ENCODE measurements at places on chromosomes 12 and 14.

DNA sequence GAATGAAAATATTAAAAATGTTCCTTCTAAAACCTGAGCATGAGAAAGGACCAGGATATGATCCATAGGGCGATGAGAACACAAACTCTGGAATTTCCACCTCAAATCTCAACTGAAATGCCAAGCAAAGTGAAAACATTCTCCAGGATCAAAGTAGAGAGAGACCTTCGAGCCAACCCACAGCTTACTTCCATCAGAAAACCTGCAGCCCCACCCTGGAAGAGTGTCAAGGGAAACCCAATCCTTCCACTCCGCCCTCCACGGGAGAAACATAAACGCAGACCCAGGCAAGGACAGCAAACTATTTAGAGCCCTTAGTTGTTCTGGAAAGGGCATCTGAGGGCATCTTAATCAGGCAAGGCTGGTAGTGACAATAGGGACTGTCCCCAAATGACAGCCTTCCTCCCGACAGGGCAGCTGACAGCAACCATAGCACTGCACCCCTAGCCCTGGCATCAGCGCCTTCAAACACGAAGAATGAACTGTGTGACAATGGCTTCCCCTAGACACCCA is 21.8 kb downstream of the SLC15A4 start:
- no peak for DNase-seq

DNA sequence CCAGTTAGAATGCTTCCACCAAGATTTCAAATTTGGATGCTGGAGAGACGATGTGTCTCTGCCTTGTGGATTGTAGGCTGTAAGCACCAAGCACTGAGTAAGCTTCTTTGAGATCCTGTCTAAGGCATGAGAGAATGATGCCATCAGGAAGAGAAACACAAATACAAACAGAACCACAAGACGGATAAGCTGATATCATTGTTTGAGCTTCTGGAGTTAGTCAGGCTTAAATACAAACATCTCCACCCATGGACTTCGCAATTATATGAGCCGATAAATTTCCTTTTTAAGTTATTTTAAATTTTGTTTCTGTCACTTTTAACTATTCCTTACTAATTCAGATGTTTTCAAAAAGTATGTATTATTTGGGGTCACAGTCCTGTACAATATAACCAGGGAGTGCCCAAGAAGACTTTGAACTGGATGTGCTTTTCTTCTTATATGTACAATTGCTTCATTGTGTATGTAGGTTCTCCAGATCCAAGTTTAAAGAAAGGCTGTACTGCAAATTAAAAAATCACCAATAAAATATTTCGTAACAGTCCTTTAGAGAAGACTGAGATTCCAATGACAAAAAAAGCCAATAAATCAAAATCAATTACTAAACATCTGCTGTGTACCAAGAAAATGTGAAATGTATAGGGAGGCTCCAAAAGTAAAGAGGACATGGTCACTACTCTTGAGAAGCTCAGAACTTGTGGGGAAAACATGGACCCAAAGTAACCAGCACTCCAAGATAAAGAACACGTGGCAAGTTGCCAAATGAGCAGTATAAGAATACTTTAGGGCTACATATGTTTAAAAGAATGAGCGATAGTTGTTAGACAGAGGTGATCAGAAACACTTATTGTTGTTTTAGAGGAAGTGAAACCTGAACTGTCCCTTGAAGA is 274.1 kb downstream of the ADAMTS20 start:
- DNase-seq: no peak

DNA sequence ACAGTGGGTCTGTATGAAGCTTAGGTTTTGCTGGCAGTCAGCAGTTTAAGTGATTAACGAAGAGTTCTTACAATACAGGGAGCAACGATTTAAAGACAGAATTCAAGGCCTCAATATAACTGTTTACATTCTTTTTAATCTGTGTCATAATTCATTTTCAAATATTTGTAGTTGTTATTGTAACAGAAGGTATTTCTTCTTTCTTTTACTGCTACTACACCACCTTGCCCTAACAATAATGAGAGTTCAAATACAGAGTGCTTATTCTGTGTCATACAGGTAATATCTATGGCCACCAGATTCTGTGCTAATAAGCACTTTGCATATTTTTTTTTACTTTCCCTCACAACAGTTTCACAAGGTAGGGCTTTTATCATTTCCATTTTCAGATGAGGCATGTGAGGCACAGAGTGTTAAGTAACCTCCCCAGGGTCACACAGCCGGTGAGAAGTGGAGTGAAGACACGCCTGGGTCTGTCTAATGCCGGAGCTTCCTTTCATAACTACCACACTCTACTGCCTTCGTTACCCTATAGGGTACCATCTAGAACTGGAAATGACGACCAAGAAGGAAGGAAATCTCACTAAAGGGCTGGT is 81.9 kb downstream of the PELI2 start:
- no peak for DNase-seq

GRCh38 chr12:108565976-108566375 is 3.6 kb downstream of the ISCU start:
- peak; percentile 64 for DNase-seq

DNA sequence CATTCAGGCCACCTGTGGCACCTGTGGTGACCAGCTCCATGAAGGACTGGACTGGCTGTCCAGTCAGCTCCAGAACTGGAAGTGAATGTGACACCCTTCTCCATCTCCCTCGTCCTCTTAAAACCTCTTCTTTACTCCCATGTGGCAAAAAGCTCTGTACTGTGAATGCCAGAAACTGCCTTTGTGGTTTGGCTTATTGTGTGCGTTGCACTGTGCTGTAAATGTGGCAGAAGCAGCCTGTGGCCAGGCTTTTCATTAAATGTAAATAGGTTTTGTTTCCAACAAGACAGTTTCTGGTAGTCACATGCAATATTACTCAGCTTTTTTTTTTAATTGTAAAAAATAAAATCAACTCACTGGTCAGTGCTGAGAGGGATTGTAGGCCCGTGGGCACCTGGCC is 453.7 kb downstream of the ATP23 start:
- DNase-seq: no peak

All from AG08395 (cell line).